ENCODE measurements at places on chromosomes 1 and 21.

DNA sequence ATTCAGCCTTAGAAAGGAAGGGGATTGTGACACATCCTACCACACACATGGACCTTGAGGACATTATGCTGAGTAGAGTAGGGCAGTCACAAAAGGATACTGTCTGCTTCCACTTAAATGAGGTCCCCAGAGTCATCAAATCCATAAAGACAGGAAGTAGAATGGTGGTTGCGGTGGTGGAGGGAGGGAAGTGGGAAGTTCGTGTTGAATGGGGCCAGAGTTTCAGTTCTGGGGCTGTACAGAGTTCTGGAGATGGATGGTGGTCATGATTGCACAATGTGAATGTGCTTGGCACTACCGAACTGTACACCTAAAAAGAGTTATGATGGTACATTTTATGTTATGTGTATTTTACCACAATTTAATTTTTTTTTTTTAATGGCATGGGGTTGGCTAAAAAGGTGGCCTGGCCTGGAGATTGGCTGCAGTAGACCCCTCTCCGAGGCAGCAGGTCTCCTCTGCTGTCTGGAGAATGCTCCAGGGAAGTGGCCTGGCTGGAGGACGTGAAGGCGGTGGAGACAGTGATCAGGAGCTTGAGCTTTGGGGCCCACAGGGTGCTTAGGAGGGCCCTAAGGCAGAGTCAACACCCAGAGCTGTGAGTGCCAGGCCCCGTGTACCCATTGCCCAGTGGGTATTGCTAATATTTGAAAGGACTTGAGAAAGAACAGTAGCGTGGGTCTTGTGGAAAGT, 30.4 kb downstream of the IFNGR2 start:
- no peak for DNase-seq

DNA sequence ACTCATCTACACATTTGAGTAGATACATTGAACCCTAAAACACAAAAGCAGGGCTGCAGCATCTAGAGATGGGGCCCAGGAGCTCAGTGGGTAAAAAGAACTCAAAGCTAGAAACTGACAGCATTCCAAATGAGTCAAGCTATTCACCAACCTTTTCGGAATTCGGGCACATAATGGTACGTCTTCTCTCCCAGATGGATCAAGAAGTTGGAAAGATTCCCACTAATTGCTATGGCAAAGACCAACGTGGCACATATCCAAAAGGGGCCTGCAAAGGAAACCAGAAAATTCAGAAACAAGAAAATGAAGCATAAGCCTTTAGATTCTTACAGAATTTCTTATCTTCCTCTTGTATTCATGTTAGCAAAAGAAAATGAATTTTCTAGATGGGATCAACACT, 18.4 kb downstream of the YIPF1 start:
- DNase-seq = no peak

DNA sequence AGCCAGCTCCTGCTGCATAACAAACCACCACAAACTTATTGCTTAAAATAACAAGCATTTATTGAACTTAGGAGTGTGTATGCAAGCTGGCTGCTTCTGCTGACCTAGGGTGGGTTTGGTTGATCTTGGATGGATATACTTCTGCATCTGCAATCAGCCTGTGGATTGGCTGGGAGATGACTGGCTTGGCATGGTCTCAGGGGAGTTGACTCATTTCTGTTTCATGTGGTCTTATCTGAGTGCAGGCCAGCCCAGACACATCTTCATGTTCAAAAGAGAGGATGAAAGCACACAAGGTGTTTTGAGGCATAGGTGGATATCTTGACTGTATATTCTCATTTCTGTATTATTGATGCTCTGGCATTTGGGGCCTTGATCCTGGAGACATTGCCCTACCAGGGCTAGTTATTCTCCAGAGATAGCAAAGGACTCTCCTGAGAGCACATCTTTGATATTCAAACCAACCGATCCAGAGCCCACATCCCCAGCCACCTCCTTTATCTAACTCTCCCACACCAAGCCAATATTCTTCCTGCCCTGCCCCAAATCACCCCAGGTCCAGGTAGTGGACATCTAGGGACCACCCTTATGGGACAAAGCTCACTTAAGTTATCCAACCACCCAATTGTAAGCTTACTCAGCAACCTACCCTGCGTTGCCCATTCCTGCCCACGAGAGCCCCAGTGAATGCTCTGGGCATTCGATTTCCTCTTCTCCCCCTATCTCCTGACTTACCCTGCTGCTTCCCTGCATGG, 350.8 kb downstream of the PTPRU start:
- DNase-seq = peak; percentile 75

GRCh38 chr1:7145947-7146346, 360.7 kb downstream of the CAMTA1 start:
- no peak for DNase-seq

DNA sequence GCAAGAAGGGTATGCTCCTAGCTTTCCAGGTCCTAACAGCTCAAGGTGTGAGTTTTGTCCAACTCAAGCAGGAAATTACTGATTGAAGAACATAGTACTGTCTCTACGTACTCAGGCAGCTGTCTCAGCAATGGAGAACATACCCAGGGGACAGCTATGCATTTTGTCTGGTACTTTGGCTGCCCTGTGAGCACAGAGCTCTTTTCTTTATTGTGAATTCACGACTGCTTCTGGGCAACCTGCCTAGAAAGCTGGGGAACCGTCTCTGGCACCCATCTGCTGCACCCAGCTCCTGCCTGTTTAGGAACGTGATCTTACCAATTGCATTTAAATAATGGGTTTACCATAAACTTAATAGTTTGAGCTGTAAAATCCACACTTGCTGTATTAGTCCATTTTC, 258.1 kb downstream of the HHAT start:
- DNase-seq = no peak

- no peak for DNase-seq
These were observed 14.3 kb downstream of the TFF3 start for GRCh38 chr21:42300956-42301355.
